ENCODE measurements at places on chromosomes 1 and 21. TPM values are rescaled to one million over a fixed set of nuclear protein-coding genes. Genes with fewer than 3 reads are reported as not detected.

The IBA57 gene
- polyA plus RNA-seq: 4.5 TPM

The ELAPOR1 gene
- polyA plus RNA-seq: 11.5 TPM

The RCSD1 gene
- polyA plus RNA-seq: 20.9 TPM

GRCh38 chr1:32241001-32241763 is 5.8 kb upstream of the FAM167B start:
- DNase-seq: peak; percentile 64

DNA sequence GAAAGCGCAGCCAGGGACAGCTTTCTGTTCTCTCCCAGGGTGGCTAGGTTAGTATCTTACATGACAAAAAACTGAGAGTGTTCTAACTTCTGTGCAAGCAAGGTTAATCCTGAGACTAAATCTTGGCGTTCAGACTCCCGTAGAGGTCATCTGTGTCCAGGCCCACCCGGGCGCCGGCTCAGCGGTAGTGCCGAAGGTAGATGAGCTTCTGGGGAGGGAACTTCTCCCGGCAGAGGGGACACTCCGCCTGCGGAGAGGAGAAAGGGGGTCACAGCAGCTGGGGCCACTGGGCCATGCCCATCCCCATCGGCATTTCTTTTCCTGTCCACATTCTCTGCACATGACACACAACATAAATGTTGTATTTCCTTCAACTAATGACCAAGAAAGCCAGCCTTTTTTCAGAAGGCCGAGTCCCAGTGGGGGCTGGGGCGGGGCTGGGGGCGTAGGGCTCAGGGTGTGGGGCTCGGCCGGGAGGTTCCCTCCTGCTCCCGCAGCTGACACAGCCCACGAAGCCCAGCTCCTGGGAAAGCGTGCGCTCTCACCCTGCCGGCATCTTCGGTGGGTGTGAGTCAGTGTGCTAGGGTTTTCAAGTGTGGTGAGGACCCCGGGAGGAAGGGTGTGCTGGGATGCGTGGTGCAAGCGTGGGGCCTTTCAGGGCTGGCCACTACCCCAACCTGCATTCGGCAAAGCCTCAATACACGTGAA is 6.6 kb downstream of the PEX10 start:
- DNase-seq: no peak

The PTCH2 gene
- polyA plus RNA-seq: 5.2 TPM

DNA sequence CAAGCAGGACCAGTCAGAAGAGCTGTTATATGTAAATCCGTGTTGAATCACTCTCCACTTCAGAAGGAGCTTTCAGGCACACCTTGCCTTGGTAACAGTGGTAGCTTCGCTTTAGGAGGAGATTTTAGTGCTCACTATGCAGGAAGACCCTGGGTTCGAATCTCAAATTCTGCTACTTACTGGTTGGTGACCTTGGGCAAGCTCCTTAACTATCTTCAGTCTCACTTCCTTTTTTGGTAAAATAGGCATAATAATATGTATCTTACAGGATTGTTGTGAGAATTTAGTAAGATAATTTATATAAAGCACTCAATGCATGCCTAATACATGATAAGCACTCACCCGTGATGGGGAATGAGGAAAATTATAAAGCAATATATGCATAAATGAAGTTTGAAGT is 46.7 kb upstream of the GPR52 start:
- no peak for DNase-seq

The ZSCAN20 gene
- 5.5 TPM for polyA plus RNA-seq

Measured in right lung (tissue), 10 donors.